ENCODE measurements at places on chromosomes 2 and 18.

- no peak for DNase-seq
Observed at GRCh38 chr2:105904938-105905337, 160.2 kb downstream of the NCK2 start.

DNA sequence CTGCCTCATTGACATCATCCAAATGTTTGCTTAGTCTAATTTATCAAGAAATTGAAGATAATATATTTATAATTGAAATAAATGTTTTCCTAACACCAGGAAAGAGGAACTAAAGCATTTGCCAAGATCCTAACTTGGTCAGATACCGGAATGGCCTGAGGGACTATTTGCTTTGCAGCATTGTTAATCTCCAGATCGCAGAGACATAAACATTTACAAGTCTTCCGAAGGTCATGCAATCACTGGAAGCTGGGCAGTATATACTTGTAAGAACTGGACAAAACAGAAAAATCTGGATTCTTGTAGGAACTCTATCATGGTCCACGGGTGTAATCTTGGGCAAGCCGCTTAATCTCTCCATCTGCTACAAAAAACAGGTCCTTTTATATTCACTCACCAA lies 42.2 kb downstream of the CYBRD1 start:
- no peak for DNase-seq

GRCh38 chr2:197190100-197190432 lies 120.5 kb downstream of the ANKRD44 start:
- DNase-seq, result no peak

- DNase-seq, result no peak
Observed at GRCh38 chr2:233449921-233450863, 95.9 kb downstream of the DGKD start.

- DNase-seq, result no peak
Observed at GRCh38 chr2:111912547-111912946, 14.1 kb downstream of the MERTK start.

- peak; percentile 77 for DNase-seq
Observed at GRCh38 chr2:119678021-119678656, 862 bp upstream of the TMEM177 start.

GRCh38 chr2:16333681-16334080 lies 332.0 kb downstream of the CYRIA start:
- no peak for DNase-seq

DNA sequence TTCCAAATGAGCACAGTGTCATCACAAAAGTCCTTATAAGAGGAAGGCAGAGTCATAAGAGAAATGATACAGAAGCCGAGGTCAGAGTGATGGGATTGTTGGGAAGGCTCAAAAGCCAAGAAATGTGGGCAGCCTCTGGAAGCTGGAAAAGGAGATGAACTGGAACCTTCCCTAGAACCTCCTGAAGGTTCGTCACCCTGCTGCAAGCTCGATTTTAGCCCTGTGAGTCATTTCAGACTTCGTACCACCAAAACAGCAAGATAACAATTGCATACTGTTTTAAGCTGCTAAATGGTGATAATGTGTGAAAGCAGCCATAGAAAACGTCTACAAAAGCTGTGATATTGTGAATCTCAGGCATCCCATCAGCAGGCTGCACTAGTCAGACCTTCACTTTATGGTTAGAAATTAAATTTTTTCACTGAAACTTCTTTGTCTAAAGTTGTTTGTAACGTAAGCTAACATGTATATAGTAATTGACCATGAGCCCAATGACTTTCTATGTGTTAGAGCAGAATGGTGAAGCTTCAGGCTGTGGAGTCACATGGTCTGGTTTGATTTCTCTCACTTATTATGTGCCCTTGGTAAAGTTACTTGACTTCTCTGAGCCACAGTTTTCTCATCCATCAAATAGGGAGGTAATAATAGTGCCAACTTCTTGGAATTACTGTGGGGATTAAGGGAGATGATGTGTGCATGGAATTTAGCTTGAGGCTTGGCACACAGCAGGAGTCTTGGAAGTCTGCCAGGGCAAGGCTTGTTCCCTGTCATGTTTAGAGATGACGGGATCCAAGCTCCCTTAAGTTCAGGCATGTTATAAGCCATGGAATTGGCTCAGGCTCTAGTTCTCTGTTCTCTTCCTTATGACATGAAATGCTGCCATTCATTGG lies 132.0 kb upstream of the CCDC195 start:
- DNase-seq, result peak; percentile 43

DNA sequence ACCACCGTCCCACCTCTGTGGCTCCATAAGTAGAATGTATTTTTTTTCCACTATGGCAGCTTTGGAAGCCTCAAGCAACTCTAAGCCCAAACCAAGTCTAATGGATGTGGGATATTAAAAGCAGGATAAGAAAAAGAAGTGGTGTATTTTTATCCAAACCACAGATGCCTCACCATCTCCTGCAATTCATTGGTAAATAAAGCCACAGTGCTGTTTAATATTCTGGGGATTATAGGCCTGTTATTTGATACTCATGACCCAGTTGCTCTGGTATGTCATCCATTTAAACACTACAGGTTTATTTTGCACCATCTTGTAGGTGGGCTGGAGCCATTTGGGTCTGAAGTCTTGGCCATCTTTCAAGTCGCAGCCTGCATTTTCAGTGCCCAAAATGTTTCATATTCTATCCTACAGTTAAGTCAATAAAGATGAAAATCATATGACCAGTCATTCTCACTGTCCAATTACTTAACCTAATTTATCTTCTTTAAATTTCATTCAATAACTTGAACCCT lies 279.5 kb upstream of the EPHA4 start:
- DNase-seq, result no peak

DNA sequence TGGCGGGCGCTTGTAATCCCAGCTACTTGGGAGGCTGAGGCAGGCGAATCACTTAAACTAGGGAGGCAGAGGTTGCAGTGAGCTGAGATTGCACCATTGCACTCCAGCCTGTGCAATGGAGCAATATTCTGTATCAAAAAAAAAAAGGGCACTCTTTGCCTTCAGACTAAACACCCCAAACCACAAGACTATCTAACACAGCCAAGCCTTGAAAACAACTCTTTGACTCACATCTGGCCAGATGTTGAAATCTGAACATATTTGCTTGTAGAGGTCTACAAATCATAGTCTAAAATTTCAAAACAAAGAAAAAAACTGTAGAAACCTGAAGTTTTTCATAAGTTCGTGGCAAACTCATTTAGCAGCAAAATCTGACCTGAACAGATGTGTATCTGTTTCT lies 94.9 kb downstream of the FAM161A start:
- no peak for DNase-seq

DNA sequence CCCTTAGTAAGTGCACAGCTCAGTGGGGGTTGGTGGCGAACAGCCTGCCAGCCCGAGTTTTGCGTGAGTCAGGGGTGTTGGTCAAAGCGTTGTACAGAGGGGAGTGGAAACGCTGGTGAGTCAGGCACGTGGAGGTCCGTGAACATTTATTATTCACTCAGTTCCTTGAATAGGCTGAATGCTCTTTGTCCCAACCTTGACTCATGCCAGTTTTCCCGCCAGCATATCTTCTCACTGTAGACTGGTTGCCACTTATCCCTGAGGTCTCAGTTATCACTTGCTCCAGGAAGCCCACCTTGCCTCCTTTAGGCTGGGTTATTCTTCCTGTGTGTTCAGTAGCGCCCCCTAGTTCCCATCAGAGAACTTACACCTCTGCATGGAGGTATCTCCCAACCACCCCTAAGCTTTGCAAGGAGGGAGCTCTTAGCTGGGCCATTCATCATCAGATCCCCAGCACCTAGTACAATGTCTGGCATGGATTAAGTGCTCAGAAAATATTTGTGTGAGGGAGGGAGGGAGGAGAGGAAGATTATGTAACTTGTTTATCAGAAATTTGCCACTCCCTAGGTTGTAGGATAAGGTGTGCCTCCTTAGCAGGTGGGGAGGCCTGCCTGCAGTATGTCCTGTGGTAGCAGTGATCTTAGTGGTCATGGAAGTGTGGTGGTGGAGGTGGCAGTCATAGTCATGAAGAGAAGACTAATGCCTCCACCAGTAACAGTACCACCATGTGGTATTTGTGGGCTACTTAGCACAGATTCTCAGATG lies 72.1 kb downstream of the CABLES1 start:
- DNase-seq, result no peak

DNA sequence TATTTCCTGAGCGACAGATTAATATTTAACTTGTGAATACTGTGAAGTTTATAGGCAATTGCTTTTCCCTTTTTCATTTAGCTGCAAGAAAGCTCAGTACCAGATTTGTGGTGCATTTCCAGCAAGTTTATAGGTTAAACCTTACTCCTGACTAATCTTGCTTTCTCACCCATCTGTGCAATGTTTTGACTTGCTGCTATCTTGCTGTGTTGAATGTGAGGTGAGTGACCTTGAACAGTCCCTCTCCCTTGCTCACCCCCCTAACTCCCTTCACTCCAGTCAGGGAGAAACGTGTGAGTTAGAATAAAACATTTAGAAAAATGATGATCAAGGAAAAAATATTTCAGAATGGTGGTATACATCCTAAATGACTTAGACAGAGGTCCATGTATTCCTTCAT lies 39.8 kb upstream of the PARD3B start:
- DNase-seq, result no peak

DNA sequence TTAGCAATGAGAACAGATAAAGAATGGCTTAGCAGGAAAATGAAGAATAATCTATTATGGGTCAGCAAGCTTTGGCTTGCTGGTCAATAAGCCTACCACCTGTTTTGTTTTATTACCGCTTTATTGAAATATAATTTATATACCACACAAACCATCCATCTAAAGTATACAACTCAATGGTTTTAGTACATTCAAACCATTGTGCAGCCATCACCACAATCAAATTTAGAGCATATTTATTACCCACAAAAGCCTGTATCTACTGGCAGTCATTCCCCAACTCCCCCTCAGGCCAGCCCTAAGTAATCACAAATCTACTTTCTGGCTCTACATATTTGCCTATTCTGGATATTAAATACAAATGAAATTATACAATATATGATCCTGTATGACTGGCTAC lies 17.2 kb downstream of the PPP3R1 start:
- DNase-seq, result no peak

- DNase-seq, result no peak
Observed at GRCh38 chr2:168577885-168578284, 121.8 kb downstream of the CERS6 start.

GRCh38 chr18:14939141-14939540 lies 191.2 kb downstream of the ANKRD30B start:
- no peak for DNase-seq

- DNase-seq, result no peak
Observed at GRCh38 chr2:27135478-27135955, 1.1 kb upstream of the PREB start.

- no peak for DNase-seq
Observed at GRCh38 chr18:48816554-48816953, 134.2 kb downstream of the SMAD7 start.

DNA sequence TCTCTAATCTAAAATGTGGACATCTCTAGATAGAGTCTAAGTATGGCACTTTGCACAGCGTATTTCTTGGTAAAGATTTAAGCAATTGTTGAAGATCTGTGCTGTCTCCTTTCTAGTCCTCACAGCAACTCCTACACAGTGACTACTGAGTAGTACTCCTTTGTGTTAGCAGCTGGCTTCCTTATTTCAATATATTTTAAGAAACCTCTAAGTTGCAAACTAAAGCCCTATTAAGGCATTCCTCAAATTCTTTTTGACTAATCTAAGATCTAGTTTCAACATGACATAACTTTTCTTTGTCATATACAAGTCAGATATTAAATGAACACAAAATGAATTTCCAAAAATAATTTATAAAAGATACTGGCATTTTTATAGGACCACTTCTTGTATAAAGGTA lies 121.8 kb upstream of the DNAJC10 start:
- DNase-seq, result no peak

GRCh38 chr2:213175673-213176247 lies 24.3 kb upstream of the IKZF2 start:
- DNase-seq, result no peak

- no peak for DNase-seq
Observed at GRCh38 chr18:69161383-69162028, 239.2 kb upstream of the DOK6 start.

DNA sequence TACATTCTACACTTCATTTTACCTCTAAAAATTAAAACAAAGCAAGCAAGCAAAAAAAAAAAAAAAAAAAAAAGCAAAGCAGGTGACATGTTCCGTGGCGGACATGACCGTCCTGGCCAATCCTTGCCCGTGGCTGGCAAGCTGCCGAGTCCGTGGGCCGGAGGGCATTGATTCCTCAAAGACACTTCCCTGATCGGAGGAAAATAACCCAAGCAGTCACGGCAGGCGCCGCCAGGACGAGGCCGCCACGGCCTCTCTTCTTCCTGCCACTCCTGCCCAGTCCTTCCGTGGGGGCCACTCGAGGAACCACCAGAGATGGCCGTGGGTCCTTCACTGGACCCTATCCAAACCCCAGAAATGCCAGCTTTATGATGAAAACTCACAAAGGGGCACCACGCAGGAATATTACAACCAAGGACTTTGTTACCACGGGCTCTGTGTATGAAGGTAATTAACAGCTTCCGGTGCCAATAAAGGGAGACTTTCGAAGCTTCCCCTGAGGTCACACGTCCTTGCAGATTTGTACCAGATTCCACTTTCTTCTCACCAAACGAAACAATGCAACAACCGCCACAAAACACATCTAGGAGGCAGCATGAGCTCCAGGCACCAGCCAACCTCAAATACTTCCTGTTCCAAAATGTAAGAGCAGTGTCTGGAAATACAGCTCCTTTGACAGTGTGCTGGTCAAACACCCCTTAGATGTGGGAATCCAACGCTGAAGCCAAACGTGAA lies 170.3 kb downstream of the HDAC4 start:
- DNase-seq, result no peak

DNA sequence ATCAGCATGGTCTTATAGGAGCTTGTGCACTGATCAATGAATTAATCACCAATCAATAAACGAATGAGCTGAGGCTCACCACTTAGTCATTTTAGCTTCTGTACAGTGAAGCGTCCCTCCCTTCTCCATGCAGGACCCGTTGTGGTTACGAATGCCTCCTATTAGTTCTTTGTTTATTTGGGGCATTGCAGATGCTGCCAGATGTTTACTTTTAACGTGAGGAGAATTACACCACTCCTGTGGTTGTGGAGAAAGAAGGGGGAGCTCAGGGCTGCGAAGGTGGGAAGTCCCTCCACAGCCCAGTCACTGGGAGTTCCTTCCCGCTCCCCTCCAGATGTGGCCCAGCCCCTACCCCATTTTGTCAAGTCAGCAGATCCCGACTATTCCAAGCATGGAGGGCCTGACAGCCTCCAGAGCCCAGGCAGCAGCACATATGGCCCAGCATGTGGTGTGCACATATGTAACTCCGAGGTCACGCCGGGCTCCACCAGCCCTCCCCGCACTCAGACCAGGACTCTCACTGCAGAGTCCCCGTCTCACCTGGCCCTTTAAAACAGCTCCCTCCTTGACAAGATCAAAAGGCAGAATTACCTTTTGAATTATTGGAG lies 20.9 kb downstream of the PKDCC start:
- no peak for DNase-seq

DNA sequence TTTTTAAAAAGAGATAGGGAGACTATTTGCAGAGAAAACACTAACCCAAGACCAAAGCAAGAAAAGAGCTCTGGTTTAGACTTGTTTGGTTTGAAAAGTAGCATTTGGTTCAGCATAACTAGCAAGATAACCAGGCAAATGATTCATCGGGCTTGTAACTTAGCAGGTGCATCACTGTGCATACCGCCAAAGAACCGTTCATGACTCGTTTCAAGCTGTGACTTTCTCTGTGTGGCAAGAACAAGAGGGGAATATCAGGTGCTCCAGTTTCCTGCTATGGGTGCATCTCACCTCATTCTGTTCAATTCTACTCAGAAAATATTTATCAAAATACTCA lies 244.9 kb downstream of the ETAA1 start:
- DNase-seq, result no peak

- DNase-seq, result no peak
Observed at GRCh38 chr2:8545695-8546611, 135.9 kb upstream of the ID2 start.

GRCh38 chr2:76211991-76212985 lies 501.6 kb upstream of the GCFC2 start:
- no peak for DNase-seq

Data from DMS153 (cell line).